ENCODE measurements at places on chromosomes 4 and X.
A peak's percentile ranks its signal among the peaks of the same experiment; 100 is the strongest.

DNA sequence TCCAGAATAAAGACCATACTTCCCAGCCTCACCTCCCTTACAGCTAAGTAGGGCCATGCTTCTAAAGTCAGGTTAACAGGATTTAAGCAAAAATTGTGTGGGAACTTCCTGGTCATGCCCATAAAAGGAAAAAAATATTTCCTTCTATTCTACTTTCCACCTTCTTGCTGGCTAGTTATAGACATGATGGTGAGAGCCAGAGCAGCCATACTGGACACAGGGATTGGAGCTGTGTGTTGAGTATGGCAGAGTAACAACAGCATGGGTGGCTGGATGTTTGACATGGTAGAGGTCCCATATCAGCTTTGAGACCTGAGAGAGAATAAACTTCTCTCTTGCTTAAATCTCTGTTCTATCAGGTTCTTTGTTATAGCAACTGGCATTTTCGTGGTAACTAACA is 15.1 kb upstream of the CBR4 start:
- no peak for DNase-seq

GRCh38 chrX:71998836-71999509 is 88.3 kb downstream of the NHSL2 start:
- DNase-seq: no peak

- DNase-seq: peak; percentile 2
Observed at GRCh38 chrX:110317061-110317819, 645 bp downstream of the AMMECR1 start.

DNA sequence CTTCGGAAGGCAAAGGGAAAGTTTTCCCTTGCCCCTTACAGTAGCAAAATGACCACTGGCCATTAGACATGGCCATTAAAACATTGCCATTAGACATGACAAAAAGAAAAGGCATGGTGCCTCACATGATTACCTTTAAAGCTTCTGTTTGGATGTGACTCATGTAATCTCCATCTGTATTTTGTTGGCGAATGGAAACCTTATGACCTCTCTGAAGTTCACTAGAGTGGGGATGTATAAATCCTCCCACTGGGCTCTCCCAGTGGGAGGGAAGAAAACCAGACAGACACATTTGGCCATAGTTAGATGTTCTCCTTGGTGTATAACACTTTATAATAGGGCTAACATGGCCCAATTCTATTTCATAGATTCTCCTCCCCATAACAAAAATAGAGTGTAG is 152.6 kb downstream of the MAGEB17 start:
- DNase-seq: no peak

DNA sequence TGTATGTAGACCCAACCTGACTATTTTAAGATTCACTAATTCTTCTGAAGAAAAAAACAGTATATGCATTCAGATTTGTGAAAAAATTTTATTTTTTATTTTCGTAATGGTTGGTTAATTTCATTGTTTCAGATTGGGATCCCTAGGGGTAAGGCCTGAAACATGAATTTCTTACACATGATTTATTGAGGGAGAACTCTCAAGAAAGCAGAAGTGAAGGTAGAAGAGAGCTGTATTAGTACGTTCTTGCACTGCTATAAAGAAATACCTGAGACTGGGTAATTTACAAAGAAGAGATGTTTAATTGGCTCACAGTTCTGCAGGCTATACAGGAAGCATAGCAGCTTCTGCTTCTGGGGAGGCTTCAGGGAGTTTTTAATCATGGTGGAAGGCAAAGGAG is 611.9 kb upstream of the TECRL start:
- DNase-seq: no peak

GRCh38 chrX:113726466-113726865 is 857.4 kb upstream of the HTR2C start:
- no peak for DNase-seq

DNA sequence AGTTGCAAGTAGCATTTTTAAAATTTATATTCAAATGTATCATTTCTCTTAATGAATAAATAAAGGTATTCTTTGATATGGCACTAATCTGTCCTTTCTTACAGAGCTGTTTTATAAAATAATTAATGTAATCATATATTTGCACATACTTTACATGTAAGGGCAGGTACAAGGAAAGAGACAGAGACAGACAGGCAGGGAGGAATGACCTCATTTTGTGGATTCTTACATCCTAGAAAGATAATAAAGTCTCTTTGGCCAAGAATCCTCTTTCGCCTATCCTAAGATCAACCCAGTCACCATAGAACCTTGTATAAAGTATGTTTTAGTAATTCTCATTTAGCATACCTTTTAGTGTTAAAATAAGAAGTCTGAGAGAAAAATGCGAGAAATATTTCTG is 98.5 kb upstream of the CTSO start:
- DNase-seq: no peak

DNA sequence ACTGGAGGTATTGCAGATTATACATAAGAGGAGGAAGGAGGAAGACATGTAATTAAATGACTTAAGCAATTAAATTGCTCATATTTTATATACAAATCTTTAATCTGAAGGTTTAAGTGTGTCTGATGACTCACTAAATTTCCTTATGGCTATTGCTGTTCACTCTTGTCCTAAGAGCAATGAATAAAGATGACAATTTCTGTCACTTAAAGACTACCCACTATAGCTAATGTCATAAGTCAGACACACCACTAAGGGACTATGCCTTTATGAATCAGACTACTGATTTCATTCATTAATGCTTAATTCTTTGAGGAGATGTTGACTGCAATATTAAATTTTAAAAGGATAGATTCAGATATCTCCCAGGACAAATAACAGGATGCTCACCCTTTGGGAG is 1514.7 kb downstream of the PCDH18 start:
- DNase-seq: no peak

GRCh38 chr4:120694973-120695372 is 227.6 kb downstream of the PRDM5 start:
- DNase-seq: no peak

DNA sequence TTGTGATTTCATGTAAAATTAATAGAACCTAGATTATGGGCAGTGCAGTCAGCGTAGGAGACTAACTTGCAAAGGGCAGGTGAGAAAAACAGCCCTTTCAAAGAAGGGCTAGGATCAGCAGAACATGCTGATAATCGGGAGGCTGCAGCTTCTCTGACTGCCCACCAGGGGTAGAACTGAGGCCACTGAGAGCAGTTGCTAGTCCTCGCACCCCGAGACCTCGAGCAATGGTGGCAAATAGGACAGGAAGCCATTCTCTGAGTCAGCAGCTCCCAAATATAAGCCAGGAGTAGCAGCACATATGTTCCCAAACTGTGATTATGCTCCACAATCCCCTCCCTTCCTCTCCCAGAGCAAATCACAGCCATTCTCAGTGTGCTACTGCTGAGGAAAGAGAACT is 186.5 kb downstream of the MSL3 start:
- no peak for DNase-seq

DNA sequence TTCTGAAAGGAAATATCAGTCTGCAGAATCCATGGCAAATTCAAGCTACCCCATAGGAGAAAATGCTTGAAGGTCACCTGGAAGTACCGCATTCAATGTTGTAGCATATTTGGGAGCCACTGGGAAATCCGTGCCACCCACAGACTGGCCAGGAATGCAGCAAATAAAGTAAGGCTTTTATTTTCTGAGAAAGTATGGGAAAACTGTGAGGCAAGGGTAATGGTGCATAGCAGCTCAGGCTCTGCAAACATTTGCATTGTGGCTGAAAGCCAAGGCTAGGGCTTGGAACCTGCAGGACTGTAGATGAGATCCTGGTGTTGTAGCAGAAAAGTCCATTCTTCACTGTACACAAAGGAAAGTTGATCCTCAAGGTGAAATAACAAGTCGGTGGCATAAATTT is 450.9 kb upstream of the NR3C2 start:
- no peak for DNase-seq

DNA sequence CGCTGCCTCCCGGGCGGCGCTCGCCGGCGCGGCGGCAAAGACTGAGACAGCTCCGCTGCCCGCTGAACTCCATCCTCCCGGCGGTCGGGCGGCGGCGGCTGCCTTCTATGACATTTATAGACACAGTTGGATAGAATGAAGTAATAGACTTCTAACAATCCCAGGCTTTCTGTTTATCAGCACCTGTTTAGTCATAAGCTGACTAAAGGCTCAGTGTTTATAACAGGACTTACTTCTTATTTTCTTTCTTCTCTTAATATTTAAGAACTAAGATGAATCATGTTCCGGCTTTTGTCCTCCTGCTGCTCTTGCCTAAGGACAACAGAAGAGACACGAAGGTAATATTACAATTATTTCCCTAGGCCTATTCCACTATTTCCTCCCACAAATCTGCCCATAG is 3.9 kb downstream of the ARL13A start:
- DNase-seq: no peak

DNA sequence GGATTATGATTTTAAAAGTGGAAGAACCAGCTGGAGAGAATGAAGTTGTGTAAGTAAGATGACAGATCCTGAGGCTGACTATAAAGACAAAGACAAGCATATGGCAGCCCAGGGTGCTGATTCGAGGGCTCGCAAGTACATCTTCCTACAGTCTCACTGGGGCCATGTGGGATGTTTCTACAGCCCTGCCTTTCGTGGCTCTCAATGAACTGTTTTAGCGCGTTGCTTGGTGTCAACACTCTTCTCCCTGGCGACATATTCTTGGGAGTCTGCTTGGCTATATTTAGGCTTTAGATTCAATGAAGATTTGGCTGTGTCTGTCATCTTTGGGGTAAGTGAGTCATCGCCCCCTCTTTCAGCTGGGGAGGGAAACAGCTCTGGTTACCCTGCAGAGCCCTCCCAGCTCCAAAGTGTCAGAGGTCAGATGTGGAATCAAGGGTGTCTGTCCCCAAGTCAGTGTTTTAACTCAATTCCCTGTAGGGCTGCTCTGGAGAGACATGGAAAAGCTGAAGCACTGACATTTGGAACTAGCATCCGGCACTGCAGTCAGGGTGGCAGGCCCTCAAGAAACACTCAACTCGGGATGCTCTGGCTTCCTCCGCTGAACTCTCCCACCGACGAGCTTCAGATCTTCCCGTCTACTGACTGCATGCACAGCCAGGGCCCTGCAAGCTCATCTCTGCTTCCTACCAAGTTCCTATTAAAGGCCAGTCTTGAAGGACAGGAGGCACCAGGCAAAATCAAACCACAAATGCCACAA is 65.7 kb downstream of the GATB start:
- no peak for DNase-seq

DNA sequence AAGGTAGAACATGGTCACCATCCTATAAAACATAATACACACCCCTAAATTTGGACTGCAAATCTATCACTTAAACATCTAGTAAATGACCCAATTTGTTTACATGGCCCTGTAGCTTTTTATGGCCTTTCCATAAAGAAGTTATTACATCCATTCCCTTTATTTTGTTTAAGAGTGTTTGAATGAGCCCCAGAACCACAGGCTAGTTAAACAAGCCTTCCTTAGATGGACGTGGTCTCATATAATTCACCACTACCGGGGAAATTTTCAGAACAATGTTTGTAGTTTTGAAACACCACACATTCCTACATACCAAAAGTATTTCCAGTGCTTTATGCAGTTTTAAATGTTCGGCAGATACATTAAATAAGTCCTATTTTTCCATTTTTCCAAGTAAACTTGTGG is 12.3 kb downstream of the PDGFC start:
- no peak for DNase-seq

DNA sequence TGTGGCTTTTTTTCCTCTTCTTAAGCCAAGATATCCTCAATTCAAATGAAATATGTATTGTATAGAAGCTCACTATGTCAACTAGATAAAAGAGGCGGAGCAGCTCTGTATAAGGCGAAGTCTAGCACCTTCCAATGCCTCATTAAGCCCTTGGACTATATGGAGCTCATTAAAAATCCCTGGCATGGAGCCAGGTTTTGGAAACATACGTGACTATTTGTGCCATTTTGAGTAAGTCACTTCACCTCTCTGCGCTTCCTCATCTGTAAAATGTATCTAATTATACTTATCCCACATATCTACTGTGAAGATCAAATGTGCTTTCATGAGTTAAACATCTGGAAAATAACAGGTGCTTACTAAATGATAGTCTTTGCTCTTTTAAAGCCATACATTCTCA is 57.2 kb downstream of the YIPF6 start:
- DNase-seq: no peak

DNA sequence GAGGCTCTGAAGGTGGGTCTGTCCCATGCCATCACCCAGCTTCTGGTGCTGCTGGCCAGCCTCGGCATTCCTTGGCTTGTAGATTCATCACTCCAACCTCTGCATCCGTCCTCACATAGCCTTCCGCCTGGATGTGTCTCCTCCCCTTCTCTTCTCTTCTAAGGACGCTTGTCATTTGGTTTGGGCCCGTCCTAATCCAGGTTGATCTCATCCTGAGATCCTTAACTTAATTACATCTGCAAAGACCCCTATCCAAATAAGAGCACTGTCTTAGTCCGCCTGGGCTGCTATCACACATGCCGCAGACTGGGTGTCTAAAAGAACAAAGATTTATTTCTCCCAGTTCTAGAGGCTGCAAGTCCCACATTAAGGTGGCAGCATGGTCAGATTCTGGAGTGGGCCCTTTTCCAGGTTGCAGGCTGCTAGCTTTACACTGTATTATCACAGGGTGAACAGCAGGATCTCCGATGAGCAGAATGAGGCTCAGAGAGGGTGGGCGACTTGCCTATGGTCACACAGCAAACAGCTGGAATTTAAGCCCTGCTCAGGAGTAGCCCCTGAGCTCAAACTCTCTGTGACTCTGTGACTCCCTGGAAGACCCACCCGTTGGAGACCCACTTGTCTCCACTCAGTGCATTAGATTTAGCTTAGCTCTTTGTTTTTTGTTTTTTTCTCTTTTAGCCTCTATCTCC is 113.1 kb downstream of the STK32B start:
- no peak for DNase-seq

- no peak for DNase-seq
Observed at GRCh38 chr4:176238157-176238610, 30.8 kb downstream of the ASB5 start.

DNA sequence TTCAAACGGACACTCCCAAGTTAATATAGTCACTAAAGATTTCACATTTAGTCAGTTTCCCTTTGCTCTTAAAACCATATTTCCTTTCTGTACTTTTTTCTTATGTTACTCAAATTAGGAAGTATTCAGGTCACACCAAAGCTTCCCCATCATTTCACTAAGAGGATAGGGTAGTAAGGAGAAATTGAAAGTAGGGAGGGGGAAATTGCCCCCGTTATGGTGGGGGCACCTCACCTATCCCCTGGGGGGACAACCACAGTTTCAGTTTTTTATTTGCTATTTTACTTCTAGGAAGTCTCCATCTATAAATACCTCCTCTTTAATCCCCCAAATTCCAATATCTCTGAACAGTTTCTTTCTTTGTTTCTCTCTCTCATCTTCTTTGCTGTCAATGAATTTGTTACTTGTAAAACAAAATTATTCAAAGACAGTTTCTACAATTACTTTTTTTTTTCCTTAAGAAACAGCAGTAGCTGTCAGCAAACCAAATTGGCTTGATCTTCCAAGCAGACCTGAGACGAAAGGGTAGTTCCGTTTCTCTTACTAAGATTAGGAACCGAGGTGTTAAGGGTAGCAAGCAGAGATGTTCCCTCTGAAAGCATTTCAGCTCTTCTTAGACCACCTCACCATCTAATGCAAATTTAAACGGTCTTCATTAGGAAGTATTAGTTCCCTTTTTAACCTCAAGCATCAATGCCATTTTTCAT is 160.2 kb upstream of the KLF3 start:
- no peak for DNase-seq
